ENCODE measurements at places on chromosomes 11 and 22.

DNA sequence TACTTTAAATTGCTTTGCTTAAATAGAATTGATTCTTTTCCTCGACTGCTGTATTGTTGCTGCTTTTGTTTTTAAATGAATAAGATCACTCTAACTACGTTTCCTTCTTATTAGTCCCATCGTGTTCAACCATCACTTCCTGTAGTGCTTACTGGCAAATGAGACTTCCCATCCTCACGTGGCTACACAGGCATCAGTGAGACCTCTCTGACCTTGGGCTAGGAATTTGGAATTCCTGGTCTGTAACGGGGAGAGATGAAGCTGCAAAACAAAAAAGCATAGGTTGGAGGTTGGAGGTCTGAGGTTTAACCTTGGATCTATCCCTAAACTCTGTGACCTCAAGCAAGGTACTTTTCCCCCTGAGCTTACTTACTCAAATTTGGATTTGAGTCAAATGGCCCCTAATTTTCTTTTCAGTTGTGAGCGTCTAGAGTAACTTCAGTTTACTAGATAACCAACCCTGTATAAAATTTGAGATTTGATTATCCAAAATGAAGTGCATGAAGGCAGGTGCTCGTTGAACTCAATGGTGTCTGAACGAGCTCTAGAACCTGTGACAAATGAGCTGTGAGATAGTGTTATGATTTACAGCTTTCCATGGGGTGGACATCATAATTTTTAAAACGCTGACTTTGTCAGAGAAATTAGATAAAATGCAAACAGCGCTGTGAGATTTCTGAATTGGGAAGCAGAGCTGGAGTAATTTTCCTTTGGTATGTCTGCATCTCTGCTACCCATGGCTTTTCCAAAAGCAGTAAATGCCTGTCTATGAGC, 151.2 kb downstream of the DBX1 start:
- no peak for DNase-seq

- no peak for DNase-seq
Observed at GRCh38 chr22:19596680-19597398, 72.6 kb upstream of the CLDN5 start.

DNA sequence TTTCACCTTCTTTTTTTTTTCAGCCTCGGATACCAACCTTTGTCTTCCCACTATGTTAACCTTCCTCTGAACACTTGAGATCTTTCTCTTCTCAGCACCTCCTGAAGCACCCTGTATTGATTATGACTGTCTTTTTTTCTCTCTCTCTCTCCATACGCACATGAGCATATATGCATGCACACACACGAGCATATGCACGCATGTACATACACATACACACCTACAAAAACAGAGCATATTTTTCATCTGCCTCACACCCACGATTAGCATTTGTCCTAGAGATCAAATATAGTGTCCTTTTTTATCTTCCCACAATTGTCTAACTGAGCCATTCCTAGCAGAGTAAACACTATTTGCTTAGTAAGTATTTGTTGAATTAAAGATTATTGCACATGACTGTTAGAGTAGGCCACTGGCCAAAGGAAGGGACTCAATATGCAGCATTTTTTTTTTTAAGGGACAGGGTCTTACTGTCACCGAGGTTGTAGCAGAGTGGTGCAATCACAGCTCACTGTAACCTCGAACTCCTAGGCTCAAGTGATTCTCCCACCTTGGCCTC, 622.2 kb upstream of the CCDC90B start:
- DNase-seq: no peak

DNA sequence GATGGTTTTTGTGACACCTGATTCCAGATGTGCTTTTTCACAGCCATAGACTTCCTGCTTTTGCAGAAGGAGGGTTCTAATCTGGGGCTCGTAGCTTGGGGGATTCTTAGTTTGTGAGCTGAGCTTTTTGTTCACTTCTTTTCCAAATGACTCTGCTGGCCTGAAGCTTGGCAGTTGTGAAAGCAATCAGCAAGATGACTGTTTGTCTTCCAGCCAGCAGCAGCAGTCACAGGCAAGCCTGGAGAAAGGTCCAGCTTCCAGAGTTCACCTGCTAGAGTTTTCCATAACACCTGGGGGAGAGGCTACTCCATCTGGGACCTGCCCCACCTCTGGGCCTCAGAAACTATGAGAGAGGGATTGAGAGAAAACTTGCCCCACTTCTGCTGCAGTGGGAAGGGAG, 4.1 kb downstream of the MARK2 start:
- DNase-seq: no peak

GRCh38 chr11:118895093-118896039, 11.7 kb downstream of the CXCR5 start:
- peak; percentile 69 for DNase-seq

- no peak for DNase-seq
Observed at GRCh38 chr11:79040348-79040747, 400.5 kb downstream of the TENM4 start.

DNA sequence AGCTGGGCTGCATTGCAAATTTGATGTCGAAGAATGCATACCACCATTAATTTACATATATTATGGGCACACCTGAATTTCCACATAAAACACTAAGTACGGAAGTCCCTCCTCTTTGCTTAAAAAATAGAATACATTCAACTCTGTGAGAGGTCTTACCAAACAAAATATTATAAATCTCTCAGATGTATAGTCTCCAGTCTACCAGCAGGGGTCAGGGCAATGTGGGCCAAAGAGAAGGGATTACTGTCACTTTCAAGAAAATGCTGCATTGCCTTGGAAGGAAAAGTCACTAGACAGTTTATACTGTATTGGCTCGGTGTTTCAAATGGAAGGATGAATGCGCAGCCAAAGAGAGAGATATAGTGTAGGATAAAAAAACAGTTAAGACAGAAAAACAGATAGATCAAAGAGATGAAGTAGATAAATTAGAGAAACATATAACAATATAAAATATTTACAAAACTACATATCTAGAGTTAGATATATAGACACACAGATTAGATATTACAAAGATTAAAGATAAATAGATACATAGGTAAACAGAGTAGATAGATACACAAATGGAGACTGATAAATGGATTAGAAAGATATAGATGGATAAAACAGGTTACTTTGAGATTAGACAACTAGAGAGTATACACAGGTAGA, 20.9 kb downstream of the SERGEF start:
- peak; percentile 20 for DNase-seq

GRCh38 chr22:36086170-36086490, 57.5 kb upstream of the RBFOX2 start:
- DNase-seq: no peak

GRCh38 chr11:31620434-31620833, 110.9 kb downstream of the ELP4 start:
- DNase-seq: no peak

DNA sequence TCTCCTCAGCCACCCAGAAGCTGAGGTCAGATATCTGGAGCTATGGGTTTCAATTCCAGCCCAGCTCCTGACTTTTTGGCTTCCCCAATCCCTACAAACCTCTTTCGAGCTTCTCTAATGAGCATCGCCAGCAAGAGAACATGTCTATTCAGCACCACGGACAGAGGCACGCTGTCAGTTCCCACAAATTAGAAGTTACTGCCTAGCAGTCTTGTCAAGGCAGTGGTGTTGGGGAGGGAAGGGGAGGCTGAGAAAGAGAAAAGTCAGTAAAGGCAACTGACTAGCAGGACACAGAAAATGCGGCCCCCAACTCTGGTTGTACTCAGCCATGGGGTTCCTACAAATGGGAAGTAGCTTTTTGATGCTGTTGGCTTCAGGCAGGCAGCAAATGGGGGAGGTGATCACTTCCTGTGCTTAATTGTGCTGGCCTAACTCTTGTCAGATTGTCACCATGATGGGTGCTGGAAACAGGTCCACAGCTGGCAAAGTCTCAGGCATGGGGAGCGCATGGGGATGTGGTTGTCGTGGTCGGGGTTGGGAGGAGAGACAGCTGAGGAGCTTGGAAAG, 205.9 kb downstream of the ST3GAL4 start:
- DNase-seq: no peak
